ENCODE measurements at places on chromosomes 7 and 10.
A peak's percentile ranks its signal among the peaks of the same experiment; 100 is the strongest.

DNA sequence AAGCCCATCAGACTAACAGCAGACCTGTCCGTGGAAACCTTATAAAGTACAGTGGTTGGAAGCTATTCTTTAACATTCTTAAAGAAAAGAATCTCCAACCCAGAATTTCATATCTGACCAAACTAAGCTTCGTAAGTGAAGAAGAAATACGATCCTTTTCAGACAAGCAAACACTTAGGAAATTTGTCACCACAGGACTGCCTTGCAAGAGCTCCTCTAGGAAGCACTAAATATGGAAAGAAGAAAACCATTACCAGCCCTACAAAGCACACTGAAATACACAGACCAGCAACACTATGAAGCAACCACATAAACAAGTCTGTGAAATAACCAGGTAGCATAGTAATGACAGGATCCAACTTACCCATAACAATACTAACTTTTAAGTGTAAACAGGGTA lies 177.7 kb upstream of the PRSS1 start:
- no peak for DNase-seq

GRCh38 chr7:79504607-79505389 lies 51.3 kb upstream of the MAGI2 start:
- DNase-seq: no peak

DNA sequence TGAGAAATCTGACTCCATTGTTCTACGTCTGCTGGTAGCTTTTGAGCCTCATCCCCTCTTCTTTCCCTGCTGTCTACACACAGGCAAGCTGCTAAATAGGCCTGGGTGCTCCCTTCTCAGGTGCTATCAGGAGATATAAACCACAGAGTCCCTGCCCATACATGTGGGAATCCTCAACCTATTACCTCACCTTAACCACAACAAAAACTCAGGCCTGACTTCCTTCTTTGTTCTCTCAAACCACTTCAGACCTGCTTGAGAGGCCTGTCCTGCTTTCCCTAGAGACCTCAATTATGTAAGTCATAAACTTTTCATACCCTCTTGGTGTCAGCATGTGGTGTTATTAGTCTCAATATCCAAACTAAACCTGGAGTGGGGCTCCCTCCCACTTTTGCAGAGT lies 75.0 kb upstream of the MAGI2 start:
- DNase-seq: no peak

GRCh38 chr10:90180886-90181691 lies 479.7 kb downstream of the KIF20B start:
- no peak for DNase-seq

DNA sequence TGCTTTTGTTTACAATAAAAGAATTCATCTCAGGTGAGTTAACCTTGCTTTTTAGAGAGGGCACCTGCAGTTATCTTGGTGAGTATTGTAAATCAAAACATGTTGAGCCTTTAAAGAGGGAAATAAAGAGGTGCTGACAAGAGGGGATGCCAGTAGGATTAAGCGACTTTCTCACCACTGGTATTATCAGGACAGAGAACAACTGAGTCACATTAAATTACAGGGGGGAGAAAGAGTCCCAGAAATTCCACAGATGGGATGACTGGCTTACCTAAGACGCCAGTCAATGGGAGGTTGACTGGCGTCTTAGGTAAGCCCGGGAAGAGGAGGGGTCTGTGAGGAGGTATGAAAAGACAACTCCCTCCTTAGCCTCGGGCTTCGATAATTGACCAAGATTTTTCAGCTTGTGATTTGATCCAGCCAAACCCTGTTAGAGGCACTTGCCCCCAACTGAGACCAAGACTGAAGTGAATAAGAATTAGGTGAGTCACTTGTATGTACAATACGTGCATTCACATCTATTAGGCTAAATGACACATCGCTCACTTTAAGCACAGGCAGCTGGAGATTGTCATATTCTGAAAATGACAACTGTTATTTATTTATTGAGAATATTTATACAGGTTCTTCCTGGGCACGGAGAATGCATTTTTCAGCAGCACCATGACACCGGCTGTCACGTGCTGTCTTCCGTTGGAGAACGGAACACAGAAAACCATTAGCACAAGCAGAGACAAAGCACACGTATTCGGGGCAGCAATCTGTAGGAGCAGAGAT lies 117.6 kb downstream of the SEM1 start:
- DNase-seq: no peak

GRCh38 chr7:45176886-45177731 lies 19.5 kb downstream of the RAMP3 start:
- DNase-seq: peak; percentile 44

DNA sequence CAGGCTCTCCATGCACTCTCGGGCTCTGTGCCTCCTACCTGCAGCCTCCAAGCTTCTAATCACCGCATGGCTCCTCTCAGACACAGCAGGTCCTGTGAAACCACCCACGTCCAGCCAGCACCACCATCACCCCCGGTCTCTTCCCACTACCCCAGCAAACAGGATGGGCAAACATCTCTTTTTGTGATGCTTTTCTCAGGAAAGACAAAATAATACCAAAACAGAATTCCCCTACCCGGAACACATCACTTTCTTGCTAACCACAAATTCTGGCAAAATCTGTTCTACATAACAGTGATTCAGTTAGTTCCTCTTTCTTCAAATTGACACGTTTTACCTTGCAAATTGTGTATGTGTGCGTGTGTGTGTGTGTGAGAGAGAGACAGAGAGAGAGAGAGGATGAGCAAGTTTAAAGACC lies 6.5 kb downstream of the SNX8 start:
- DNase-seq: no peak

DNA sequence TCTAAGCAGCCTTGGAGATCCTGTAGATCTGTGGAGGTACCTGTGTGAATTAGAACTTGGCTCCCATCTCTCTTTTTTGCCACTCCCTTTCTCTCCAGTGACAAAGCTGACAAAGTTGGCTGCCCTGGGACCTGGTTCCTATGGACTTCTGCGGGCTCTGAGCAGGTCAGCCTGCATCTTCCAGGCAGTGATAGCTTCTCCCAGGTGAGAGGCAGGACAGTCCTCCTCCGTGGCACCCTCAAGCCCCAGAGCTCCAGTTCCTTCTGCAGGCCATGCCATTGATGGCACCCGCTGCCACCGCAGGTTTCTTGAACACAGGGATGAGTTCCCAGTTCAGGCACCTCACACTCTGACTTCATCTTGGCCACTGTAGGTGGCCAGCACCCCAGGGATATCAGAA lies 73.5 kb upstream of the GRB10 start:
- no peak for DNase-seq

DNA sequence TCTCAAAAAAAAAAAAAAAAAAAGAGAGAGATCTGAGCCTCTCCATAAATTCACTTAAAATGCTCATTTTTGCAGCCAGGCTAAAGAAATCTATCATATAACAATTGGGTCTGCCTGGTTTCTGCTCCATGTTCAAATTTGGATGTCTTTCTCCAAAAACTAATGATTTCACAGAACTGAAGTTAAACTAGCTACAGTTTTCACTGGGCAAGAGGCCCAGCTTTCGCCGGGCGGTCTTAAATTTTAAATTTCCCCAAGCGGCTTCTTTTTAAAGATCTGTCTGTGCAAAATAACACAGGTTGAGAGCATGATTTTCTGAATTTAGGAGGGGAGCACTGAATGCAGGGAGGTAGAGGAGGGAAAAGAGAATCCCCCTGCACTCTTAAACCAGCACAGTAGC lies 603.4 kb downstream of the KCNMA1 start:
- DNase-seq: no peak

DNA sequence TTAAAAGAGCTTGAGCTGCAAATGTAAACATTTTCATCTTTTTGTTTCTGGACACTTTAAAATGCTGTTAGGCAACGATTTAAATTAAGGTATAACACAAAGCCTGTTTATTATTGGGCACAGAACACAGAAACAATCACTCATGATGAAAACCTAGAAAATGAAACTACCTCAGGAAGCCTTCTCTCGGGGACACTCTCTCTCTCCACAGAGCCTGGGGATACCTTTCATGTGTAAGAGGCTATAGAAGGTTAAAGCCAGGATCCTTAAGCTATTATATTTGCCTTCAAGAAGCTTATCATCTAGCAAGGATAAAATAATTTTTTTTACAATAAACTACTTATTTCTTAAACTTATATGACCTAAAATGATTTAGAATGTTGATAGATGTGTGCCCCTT lies 194.1 kb downstream of the SKAP2 start:
- DNase-seq: no peak

DNA sequence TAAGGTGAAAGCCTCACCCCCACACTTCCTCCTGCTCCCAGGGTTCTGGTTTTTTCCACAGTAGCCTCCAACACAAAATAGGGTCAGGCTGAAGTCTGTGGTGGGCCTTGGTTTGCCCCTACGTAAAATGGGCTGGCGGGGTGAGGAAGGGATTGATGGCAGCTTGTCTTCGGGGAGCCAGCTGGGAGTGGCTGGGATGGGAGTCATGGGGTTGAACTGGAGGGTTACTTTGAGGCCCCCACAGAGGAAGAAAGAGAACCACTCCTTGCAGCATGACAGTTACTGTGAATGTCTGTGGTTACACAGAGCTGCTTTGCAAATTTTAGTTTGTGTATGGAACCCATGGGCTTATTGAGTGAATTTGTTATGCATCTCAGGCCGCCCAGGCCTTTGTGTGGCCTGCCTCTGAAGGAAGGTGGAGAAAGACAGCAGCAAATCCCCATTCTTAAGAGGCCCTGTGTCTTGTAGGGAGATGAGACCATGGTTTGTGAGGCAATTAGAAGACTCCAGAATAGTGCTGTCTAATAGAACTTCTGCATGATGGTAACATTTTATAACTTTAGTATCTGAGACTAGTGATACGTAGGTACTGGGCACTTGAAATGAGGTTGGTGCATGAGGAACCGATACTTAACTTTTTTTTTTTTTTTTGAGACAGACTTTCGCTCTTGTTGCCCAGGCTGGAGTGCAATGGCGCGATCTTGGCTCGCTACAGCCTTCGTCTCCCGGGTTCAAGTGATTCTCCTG lies 8.1 kb downstream of the TRIM8 start:
- no peak for DNase-seq

DNA sequence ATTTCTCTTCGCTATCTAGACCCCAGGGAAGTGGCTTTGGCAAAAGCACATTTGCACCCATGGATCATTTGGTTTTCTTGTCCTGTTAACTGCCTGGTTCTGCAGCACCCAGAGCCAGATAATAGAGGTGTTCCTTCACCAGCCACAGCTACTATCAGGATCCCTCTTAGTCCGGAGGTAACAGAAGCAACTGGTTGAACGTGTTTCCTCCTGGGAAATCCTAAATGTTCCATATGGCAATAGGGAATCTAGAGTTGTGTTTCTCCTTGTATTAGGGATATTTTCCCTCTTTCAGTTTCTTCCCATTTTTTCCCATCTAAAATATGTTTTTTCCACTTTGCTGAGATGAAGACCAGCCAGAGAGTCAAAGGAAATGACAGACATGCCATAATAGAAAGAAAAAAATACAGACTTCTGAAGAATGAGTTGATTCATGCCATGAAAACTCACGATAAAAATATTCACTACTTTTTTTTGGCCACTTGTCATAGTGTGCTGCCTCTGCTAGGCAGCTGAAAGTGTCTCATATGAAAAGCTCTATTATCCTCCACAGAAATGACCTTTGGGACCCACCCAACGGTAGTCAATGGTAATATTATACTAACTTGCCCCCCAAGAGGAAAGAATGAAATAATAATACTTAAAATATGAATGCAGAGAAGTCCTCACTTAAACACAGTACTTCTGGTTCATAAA lies 472.8 kb downstream of the KCNMA1 start:
- DNase-seq: no peak

DNA sequence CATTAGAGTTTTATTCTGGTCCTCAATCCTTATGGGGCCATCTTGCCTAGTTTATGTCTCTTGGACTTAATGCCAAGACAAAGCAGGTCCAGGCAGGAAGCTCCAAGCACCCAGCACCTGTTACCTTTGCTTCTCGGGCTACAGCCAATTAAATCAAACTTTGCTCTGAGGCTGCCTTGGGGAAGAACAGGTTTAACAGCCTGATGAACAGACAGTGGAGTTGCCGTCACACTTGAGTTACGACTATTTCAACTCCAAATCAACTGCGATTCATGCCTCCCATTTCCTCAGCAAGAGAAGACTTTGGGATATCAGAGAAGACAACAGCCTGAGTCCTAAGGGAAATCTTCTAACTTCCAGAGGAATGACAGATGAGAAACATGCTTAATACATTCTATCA lies 62.2 kb downstream of the XPNPEP1 start:
- DNase-seq: no peak

- no peak for DNase-seq
Observed at GRCh38 chr7:74412056-74412455, 41.6 kb upstream of the GTF2IRD1 start.

DNA sequence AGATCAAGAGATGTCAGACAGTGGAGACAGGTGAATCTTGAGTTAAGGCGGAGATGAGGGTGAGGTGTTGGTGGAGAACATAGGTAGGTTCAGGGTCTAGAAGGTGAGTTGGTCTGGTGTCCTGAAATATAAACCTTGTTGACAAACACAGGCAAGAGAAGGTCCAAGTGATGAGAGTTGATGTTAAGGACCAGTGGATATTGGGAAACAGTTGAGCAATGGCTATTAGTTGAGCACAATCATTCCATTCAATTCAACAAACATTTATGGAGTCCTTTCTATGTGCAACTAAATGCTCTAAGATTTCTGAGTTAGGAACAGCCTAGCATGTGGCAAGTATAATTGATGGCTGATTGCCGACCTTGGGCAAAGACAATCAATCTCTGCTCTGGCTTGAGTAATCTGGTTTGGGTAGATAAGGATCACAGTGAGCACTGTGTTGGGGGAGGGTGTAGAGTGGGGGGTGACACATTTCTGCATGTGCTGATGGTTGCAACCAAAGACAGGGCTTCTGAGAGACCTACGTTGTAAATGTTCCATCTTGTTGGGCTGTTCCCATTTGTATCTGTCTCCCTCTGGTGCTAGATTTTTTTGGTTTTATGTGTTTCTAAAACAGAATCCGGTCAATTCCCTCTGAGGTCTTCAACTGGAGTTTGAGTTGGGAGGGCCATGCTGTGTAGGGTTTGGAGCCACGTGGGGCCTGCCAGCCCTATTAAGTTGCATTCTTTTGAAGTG lies 201.1 kb downstream of the BAMBI start:
- no peak for DNase-seq

DNA sequence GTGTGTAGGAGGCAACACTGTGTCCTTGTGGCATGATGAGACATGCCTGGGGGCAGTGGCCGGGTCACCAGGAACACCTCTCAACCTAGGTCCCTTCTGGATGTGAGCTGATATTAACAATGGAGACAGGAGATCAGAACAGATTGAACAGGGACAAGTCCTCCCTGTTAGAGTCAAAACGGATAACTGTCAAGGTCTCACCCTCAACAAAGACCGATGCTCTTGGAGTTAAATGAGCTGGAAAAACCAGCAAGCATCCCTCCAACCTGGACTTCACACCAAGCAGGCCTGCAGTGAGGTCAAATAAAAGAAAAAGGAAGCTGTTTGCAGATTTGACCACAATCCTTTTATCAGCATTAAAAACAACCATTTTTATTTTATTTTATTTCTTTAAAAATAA lies 49.0 kb downstream of the SLIT1 start:
- no peak for DNase-seq

DNA sequence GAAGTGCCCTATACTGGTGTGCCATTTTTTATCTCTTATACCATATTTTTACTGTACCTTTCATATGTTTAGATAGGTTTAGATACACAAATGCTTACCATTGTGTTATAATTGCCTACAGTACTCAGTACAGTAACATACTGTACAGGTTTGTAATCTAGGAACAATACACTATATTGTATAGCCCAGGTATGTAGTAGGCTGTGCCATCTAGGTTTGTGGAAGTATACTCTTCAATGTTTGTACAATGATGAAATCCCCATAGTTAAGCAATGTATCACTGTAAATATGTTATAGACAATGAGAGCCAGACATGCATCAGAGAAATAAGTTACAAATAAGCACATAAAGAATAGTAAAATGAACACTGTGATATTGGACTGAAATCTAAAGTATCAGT lies 109.1 kb downstream of the IQUB start:
- no peak for DNase-seq

- DNase-seq: no peak
Observed at GRCh38 chr7:136640977-136641376, 227.5 kb upstream of the CHRM2 start.

Measured in breast epithelium (tissue), 4 donors.